RPMI8226 (cell line): ENCODE measurements at places on chromosomes 13 and 19.

- DNase-seq, result no peak
Measured at GRCh38 chr19:3383121-3383722, 16.8 kb downstream of the NFIC start.

DNA sequence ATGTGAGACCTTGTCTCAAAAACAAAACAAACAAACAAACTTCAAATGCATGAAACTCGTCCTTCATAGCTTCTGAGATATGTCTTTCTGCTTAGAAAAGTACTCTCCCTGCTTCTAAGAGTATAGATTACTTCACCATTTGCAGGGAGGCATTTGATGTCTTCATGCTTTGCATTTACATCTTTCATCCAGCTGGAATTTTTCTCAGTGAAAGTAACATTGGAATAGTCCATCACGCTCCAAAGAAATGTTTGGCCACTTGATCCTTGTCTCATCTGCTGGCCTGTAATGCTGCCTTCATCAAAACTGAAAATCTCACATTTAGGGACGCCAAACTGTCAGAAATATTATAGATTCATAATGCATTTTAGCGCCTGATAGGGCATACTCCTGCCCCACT lies 19.2 kb downstream of the PNMA8A start:
- DNase-seq, result no peak

- no peak for DNase-seq
Measured at GRCh38 chr19:41529484-41530183, 46.3 kb upstream of the CEACAM21 start.

- no peak for DNase-seq
Measured at GRCh38 chr19:10752237-10752912, 34.5 kb downstream of the DNM2 start.

DNA sequence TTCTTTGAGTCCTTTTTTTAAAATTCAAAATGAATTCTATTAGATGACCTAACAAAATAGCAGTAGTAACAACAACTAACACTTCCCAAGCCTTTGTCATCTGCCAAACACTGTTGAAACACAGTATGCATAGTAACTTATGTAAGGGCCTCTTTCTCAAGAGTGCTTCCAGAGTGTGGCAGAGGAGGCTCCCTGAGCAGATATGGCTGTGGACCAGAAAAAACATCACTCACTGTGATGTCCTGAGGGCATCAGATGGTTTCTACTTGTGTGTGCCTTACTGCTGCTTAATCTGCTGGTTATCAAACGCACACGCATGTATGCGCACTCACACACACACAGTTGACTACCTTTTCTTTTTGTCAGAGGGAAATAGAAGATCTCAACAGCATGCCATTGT lies 110.8 kb downstream of the DLEU7 start:
- no peak for DNase-seq

DNA sequence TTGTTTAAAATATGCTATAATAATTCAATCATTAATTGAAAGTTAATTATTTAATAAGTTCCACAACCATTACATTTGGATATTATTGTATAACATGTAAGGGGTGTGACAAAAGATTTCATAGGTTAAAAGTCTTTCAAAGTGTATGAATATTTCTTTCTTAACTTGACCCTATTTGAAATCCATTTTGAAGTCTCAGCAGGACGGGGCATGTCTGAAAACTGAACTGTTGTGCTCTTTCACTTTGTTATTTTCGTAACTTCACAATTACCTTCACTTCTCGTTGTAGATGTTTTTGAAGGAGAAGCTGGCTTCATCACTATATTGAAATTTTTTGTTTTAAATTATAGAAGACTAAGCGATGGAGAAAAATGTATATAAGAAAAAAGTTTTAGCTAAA lies 1775.7 kb downstream of the PCDH9 start:
- peak; percentile 17 for DNase-seq

DNA sequence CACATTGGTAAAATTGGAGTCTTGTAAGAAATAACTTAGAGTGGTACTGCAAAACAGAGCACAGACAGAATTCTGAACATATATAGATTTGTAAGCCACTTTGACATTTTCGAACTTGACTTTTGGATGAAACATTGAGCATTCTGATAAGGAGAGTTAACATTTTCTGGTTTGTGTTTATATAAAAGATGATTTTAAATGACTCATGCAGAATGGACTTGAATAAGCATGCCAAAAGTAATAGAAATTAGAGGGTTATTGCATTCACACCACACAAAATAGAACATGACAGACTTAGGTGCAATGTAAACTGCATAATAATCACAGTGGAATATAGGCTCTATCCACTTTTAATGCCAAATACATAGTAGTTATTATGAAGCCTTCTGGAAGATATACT lies 507.0 kb downstream of the DACH1 start:
- DNase-seq, result no peak

- DNase-seq, result no peak
Measured at GRCh38 chr13:52916486-52916990, 68.1 kb upstream of the PCDH8 start.

GRCh38 chr13:42611086-42611779 lies 37.3 kb downstream of the TNFSF11 start:
- DNase-seq, result no peak

- no peak for DNase-seq
Measured at GRCh38 chr19:55426042-55426441, 17.1 kb downstream of the SHISA7 start.

- no peak for DNase-seq
Measured at GRCh38 chr13:77415253-77416071, 88.6 kb upstream of the MYCBP2 start.

GRCh38 chr19:33522371-33522662 lies 726 bp upstream of the PEPD start:
- no peak for DNase-seq

DNA sequence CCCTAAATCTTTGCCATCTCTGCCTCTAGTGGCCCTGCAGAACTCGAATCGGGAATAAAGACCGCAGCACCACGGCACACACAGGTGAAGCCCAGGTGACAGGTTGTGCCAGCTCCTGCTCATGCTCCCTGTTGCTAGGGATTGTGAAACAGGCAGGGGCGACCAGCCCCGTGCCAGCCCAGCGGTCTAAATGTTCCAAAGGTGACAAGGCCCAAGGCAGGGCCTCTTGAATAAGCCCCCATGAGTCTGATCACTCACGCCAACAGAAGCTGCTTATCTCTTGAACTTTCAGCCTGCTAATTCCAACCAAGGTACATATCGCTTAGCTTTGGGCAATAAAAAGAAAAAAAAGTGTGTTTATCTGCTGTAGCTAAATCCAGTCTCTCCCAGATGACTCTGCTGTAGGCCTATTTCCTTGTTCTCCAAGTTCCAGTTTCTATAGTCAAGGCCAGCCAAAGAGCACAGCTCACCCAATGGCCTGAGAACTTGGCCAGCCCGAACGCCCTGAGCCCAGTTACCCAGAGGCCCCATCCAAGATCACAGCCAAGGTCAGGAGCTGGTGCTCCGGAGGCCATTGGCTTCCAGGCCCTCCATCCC lies 191.1 kb upstream of the GPR12 start:
- no peak for DNase-seq

- DNase-seq, result no peak
Measured at GRCh38 chr19:13768510-13768909, 4.2 kb downstream of the MRI1 start.

DNA sequence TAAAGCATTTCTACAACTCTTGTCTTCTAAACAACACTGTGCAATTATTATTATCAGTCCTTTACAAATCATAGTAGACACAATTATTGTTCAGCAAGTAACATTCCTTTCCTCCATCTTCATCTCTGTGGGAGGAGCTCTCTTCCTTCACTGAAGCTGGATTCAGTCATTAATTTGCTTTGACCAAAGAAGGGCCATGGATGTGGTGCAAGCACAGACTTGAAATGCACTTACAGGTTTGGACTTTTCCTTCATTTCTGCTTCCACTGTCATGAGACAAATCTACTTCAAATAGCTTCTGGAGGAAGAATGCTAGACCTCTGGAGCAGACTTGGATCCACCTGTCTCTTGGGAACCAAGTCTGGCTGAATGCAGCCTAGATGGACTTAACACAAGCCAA lies 336.6 kb upstream of the SLITRK6 start:
- no peak for DNase-seq

DNA sequence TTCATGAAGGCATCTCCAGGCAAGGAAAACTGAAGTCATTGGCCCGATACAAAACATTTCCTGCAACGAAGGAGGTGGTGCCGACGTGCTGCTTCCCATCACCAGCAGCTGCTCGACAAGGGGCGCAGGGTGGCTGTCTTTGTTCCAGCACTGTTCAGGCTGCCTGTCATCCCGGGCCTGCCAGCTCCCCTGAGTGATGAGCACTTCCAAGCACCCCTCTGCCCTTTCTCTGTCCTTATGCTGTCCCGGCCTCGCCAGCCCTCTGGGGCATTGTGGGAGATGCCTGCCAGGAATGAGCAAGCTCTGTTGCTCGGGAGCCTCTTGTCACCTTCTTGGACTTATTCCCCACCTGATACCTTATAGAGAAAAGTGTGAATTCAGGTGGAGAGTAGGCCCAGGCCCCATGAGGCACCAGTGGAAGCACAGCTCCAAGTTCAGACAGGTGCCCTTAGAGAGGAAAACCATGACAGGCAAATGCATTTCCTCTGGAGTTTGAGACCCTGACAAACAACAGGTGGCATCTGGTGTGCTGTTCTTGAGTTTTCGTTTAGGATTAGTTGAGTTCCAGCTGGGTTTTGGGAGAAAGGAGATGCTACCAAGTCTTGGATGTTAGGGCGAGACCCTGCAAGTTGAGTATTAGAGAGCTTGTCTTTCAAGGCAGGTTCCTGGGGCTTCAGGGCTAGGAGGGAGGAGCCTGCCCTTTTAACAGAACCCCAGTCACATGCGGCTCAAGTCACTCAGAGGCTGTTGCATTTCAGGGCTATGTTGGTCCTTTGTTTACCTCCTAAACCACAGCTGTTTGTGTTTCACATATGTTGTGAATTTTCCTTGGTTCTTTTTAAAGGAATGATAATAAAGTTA lies 21.4 kb downstream of the BBC3 start:
- no peak for DNase-seq

GRCh38 chr19:3013263-3013725 lies 15.8 kb downstream of the TLE2 start:
- DNase-seq, result no peak

GRCh38 chr13:41502673-41503072 lies 45.3 kb downstream of the RGCC start:
- DNase-seq, result peak; percentile 59

GRCh38 chr19:16446724-16447368 lies 24.9 kb downstream of the EPS15L1 start:
- DNase-seq, result no peak
